HepG2 (cell line): ENCODE measurements at places on chromosomes 11 and 22. TPM values are rescaled to one million over a fixed set of nuclear protein-coding genes. Genes with fewer than 3 reads are reported as not detected.

DNA sequence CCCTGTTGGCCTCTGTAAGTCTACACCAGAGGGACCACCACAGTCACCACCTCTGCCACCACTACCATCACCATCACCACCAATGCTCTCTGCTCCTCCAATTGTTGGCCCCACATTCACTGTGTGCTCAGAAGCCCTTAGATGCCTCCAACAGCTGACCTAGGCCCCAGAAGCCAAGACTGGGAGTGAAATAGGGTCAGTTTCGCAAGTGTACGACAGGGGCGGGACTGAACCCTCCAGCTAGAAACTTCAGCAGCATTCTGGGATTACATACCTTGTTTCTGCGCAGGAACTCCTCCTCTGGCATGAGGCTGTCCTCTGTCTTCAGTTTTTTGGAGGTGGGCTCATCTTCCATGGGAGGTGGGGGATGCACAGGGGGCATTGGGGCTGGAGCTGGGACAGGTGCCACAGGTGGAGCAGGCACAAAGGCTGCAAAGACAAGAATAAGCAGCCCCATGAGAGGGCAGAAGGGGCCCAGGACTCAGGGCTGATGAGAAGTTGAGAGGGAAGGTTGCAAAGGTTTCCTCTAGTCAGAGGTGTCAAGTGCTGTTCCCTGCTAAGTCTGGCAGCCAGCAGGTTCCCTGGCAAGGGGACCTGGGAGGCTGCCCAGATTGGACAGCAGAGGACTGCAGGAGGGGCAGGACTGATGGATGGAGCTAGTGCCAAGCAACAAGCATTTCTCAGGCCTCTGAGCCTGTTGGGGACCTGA lies 10.2 kb upstream of the TBC1D10A start:
- no peak for DNase-seq

DNA sequence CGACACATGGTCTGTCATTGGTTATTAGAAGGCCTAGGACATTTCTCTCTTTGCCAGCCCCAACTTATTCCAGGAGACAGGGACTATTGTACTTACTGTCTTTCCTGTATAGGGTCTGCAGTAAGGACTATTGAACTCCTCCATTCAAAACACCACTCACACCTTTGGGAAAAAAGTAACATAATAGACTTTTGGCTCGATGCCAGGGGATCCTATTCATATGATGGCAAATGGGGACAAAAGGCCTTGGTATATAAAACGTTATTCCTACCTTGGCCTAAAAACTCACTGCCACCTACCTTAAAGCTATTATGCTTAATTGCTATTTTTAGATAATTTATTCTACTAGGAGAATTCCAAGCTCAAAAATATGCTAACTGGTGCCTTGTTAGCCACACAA lies 6.3 kb upstream of the NDUFC2 start:
- DNase-seq = peak; percentile 34

- DNase-seq = no peak
These were observed 232.7 kb downstream of the TENM4 start for GRCh38 chr11:79208126-79208525.

Gene PLAAT4
- total RNA-seq = 1.00 and 1.6 TPM in 2 replicates

GRCh38 chr11:128714881-128715280 lies 21.0 kb downstream of the FLI1 start:
- DNase-seq = no peak

- no peak for DNase-seq
These were observed 22.1 kb downstream of the SPATA19 start for GRCh38 chr11:133823211-133823610.

DNA sequence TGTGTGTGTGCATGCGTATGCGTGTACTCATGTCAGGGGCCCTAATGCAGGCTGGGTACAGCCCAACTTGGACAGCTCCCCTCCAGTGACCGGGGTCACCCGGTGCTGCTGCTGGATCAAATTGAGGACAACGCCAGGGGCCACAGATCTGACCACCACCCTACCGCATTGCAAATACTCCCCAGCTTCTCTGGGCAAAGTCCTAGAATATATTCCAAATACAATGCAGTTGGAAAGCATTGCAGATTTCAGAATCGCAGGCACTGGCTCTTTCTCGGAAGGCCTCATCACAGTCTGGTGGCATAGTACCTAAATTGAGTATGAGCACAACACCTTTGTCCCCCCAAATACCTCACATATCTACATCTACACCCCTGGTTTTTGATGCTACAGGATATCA lies 43.2 kb downstream of the MYO7A start:
- no peak for DNase-seq

DNA sequence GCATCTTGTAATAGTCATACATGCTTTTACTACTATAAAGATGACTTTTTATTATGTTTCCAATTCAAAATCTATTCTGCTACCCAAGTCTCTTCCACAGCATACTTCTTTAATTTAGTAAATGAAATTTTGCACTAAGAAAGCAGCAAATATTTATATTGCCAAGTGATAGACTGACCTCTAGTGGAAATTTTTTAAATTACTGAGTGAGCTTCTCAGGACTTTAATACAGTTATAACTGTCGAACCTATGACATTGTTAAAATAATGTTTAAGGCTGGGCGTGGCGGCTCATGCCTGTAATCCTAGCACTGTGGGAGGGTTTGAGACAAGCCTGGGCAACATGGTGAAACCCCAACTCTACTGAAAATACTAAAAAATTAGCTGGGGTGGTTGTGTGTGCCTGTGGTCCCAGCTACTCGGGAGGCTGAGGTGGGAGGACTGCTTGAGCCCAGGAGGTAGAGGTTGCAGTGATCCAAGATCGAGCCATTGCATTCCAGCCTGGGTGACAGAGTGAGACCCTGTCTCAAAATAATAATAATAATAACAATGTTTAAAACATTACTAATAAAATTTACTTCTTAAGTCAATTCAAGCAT lies 27.3 kb downstream of the STK33 start:
- peak; percentile 23 for DNase-seq

Gene PDGFB
- total RNA-seq = 0.65 and 1.4 TPM in 2 replicates

Gene C2CD2L
- total RNA-seq = 1.2 and 3.7 TPM in 2 replicates

Gene OR51E2
- not detected in 2 replicates for total RNA-seq

Gene ZDHHC8
- 2.2 and 7.5 TPM in 2 replicates for total RNA-seq

Gene CYTH4
- total RNA-seq = not detected in 2 replicates

Gene HTR3B
- total RNA-seq = 1.7 and 2.2 TPM in 2 replicates

DNA sequence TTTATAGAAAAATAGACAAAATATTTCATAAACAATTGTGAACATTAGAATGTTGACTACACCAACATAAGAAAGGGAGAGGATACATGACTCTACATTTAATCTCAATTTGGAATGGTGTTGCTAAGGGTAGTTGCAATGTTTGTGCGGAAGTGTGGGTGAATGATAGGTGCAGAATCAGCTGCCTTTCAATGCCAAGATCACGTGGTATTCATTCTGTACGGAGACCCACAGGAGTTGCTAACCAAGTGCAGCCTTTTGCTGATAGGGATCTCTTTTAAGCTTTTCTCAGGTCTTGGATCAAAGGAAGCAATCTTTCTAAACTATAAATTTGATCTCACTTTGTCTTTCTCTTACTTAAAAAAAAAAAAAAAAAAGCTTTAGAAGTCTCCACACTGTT lies 29.8 kb upstream of the CTSC start:
- DNase-seq = no peak

GRCh38 chr11:125388611-125389010 lies 107.5 kb downstream of the FEZ1 start:
- DNase-seq = no peak

Gene SELENOM
- 2.4 and 4.1 TPM in 2 replicates for total RNA-seq

DNA sequence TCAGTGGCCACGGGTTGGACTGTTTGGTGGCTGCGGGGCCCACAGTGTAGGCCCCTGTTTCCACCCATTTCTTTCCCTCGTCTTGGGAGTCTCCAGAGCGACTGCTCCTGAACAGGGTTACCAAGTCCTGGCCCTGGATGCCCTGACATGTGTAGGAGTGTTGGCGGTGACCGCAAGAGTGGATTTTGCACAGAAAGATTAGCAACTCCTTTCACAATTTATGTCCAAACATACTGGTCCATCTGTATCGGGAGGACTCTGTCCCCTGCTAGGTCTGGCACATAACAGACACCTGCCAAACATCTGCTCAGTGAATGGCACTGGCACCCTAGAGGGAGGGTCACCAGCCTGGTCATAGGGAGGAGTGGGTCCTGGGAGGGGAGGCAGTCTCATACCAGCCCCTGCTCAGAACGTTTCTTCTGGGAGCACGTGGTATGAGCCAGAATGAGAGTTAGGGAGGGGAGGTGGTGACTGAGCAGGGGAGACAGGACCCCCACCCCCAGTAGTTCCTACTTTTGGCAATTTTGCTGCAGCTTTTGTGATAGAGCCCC lies 3.4 kb upstream of the APOA1 start:
- peak; percentile 74 for DNase-seq

Gene ACR
- not detected in 2 replicates for total RNA-seq

Gene UBQLNL
- not detected in 2 replicates for total RNA-seq

DNA sequence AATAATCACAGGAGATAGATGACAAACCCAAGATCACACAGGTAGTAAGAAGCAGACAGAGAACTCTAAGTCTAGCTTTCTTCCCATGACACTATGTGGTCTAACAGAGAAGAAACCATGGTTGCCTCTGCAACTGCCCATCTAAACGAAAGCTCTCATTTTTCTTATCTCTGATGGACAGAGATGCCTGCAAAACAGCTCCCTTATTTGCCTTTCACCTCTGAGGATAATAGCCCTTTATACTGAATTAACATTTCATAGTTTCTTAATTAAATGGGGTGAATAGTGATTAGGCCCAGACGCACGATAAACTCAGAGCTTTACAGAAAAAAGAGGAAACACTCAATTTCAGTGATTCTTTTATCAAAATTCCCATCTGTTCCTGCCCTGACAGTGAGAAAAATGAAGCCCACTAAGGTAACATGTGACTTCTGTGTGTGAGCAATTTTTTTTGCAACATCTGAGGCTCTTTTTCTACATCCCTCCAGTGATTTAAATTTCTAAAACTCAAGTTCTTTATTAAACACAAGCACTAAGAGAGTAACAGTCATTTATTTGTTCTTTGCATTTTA lies 24.6 kb downstream of the OR2AG2 start:
- DNase-seq = no peak

GRCh38 chr11:68684385-68685356 lies at the start of gene GAL:
Gene GAL, plus strand, starts transcription at chr11:68684544. Its CDS starts 380 bp downstream, at chr11:68684924.
- no peak for DNase-seq

Gene C11orf86
- total RNA-seq = 0.11 and 0.17 TPM in 2 replicates

Gene SAA2
- total RNA-seq = 0.27 TPM in 1 of 2 replicates, not detected in the other

DNA sequence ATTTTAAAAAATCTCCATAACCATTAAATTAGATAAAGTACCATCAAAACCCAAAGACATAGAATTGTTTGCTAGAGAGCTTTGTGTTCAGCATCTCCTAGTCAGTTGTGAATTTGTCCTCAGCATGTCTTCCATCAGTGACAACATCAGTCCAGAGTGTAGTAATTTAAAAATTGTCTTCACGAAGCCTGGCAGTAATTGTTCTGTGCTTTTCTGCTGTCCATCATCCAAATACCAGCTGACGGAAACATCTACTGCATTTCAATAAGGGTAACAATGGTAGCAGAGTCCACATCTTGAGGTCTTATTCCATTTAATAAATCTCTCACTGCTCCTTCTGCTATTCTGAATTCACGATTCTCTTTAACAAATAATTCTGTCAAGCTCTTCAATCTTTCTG lies 121.5 kb downstream of the ATXN10 start:
- DNase-seq = no peak

GRCh38 chr11:90229791-90230190 lies 6.9 kb upstream of the CHORDC1 start:
- no peak for DNase-seq

GRCh38 chr11:44944181-44944852 lies 6.4 kb downstream of the TP53I11 start:
- DNase-seq = no peak

GRCh38 chr11:127620671-127621070 lies 620.1 kb upstream of the KIRREL3 start:
- DNase-seq = no peak

Gene PARVB
- 0.15 TPM in 1 of 2 replicates, not detected in the other for total RNA-seq

GRCh38 chr11:60305906-60306619 lies 21.0 kb upstream of the MS4A6E start:
- DNase-seq = no peak

DNA sequence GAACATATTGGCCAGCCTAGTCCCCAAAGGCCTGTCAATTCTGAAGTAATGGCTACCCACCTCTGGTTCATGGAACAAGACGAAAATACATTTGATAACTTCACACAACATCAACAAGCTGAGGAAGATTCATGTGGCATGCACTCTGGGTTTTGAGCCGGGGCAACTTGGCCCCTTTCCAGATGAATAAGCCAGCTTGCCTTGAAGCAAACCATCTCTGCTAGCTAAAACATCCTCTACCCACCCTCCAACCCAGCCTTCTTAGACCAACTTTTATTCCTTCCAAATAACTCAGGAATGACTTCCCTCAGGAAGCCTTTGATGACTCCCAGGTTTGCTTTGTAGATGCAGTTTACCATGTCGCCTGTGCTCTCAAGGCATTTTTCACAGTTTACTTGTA lies 94.4 kb downstream of the SLC1A2 start:
- DNase-seq = no peak

DNA sequence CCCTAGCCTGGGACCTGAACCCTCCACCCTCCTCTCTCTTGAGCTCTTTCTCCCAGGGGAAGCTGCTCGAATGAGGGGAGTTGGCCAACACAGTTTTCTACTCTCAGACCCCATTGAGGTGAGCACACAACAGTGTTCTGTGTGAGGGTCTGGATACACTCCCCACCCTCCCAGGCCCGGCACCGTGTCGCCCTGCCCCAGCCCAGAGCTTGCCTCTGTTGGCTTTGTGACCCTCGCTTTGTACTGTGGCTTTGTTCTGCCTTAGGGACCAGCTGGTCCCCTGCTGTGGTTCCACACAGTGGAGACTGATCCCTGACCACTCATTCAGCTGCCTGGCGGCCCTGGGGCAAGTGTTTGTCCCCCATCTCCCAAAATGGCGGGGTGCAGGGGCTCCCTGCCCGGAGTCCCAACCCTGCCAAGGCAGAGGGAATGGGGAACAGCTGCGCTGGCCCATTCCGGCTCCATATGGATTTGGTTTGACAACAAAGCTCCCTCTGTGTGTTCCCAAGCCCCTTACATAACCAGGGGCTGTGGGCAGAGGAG lies 8.3 kb downstream of the ST3GAL4 start:
- DNase-seq = no peak

GRCh38 chr11:47980088-47980906 lies at the start of gene PTPRJ:
Gene PTPRJ, plus strand, starts transcription at chr11:47980559. Its CDS starts 354 bp downstream, at chr11:47980913.
- DNase-seq = no peak

DNA sequence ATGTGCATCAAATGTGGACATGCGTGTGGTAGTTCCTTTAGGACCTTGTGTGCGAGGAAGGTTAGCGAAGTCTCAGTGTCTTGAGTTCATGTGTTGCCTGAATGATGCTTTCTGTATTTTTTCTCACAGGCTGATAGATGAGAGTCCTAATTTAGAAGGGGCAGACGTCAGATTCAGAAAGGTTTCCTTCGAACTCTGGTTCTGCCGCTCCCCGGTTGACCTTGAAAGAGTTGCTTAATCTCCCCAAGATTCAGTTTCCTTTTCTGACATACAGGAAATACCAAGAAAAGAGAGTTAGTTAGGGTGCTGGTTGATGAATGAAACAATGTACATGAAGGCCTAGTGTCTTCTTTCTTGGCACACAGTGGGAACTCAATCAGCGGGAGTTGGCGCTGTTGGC lies 35.9 kb upstream of the TTC12 start:
- DNase-seq = no peak
